CD4-positive, alpha-beta T cell treated with Interferon gamma for 1 hour (primary cell): ENCODE measurements at places on chromosomes 16 and 17.

GRCh38 chr16:62029947-62030346 is 6.3 kb downstream of the CDH8 start:
- no peak for DNase-seq

DNA sequence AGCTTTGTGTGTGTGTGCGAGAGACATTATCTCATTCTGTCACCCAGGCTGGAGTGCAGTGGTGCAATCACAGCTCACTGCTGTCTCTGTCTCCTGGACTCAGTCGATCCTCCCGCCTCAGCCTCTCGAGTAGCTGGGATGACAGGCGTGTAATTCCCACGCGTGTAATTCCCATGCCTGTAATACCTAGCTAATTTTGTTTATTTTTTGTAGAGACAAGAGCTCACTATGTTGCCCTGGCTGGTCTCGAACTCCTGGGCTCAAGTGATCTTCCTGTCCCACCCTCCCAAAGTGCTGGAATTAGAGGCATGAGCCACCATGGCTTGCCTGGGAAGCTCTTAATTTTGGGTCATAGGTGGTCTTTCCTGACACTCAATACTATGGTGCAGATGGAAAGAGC is 205.3 kb upstream of the TNRC6C start:
- no peak for DNase-seq

- no peak for DNase-seq
These were observed 7.9 kb downstream of the KLHDC4 start for GRCh38 chr16:87757841-87758426.

GRCh38 chr17:51298508-51299371 is 38.4 kb downstream of the UTP18 start:
- DNase-seq: no peak

GRCh38 chr17:43118679-43119615 is 6.2 kb downstream of the BRCA1 start:
- no peak for DNase-seq

GRCh38 chr16:85180047-85180826 is 68.0 kb upstream of the CIBAR2 start:
- DNase-seq: no peak

DNA sequence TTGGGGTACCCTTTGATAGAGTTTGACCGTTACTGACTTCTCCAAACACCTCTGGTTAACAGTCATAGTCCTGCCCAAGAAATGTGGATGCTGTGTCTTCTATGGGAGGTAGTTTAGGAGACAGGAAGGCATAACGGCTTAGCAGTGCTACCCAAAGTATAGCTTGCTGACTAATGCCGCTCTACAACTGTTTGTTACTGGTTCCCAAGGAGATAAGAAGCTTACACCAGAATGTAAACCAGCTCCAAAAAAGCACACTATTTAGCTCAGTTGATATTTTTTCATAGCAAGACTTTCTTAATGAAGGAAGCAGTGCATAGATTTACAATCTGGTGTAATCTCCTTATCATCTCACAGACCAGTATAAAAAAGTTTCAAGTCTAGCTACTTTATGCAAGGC is 95.7 kb downstream of the HS3ST3B1 start:
- no peak for DNase-seq

- no peak for DNase-seq
These were observed 108.4 kb downstream of the OR1D5 start for GRCh38 chr17:2954898-2955445.

- DNase-seq: no peak
These were observed 152.1 kb downstream of the PHKB start for GRCh38 chr16:47613251-47613650.

DNA sequence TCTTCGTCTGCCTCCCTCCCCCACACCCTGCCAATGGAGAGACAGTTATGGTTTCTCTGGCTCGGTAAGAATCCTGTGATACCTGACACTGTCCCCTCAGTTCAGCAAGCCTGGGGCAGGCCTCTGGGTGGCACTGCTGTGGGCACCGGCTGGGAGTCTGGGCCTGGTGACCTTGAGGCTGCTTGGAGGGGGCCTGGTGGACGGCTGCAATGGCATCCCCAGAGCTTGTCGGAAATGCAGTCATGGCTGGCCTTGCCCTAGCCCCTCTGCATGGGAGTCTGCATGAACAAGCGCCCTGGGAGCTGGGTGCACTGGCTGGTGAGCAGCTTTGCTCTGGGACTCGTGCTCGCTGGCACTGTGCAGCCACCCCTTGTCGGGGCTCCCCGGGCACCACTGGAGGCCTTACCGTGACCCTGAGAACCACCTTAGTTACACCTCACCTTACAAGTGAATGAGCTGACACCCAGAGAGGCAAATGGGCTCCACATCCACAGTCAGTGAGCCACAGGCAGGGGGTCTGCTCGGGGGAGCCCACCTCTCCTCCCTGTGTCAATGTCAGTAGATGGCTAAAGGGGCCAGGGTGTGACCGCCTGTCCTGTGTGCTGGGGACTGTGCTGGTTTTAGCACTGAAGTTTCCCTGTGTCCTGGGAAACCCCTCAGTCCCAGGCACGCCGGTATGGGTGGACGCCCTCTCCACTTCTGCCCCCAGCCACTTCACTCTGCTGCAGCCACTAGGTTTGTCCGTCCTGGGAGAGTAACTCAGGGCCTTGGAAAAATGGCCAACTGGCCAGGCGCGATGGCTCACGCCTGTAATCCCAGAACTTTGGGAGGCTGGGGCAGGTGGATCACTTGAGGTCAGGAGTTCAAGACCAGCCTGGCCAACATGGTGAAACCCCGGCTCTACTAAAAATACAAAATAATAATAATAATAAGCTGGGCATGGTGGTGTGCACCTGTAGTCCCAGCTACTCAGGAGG is 1.4 kb downstream of the LGALS3BP start:
- no peak for DNase-seq

DNA sequence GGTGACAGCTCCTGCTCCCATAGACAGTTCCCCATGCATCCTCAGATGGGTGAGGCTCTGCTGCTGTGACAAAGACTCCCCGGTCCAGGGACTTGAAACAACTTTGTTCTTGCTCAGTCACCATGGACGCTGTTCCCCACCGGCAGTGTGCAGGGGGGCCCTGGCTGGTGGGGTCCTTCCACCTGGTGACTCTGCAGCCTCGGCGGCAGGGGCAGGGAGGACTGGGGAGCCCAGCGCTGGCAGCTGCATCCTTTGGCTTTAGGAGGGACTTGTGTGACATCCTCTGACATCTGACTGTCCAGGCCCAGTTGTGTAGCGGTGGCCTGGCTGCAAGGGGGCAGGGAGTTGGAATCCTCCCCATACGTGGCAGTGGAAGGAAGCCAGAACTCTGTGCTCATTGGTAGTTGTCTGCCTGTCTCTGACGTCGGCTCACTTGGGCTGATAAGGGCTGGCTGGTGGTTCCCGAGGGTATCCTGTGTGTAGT is 107.3 kb downstream of the CMIP start:
- DNase-seq: no peak
